CD8-positive, alpha-beta memory T cell (primary cell): ENCODE measurements at places on chromosomes 6 and 20.

GRCh38 chr6:126152372-126152745 is 166.0 kb downstream of the TRMT11 start:
- no peak for DNase-seq

GRCh38 chr6:45637611-45638257 is 260.0 kb upstream of the SUPT3H start:
- no peak for DNase-seq

DNA sequence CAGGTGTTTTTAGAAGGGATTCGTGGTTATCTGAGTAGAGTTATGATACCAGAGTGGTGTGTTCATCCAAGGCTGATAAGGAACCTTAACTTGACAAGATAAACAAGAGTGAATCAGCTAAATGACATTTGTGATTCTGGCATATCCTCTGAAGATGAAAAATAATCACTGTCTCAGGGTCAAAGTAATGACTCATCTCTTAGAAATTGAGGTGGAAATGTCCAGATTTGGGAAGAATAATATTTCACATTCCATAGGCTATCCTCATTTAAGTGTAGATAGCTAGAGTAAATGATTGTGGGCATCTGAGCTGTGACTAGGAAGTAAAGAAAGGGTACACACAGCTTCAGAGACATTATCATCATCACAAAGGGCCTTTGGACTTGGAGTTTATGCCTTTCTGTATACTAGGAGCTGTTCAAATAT is 255.7 kb downstream of the GJA1 start:
- DNase-seq = no peak

DNA sequence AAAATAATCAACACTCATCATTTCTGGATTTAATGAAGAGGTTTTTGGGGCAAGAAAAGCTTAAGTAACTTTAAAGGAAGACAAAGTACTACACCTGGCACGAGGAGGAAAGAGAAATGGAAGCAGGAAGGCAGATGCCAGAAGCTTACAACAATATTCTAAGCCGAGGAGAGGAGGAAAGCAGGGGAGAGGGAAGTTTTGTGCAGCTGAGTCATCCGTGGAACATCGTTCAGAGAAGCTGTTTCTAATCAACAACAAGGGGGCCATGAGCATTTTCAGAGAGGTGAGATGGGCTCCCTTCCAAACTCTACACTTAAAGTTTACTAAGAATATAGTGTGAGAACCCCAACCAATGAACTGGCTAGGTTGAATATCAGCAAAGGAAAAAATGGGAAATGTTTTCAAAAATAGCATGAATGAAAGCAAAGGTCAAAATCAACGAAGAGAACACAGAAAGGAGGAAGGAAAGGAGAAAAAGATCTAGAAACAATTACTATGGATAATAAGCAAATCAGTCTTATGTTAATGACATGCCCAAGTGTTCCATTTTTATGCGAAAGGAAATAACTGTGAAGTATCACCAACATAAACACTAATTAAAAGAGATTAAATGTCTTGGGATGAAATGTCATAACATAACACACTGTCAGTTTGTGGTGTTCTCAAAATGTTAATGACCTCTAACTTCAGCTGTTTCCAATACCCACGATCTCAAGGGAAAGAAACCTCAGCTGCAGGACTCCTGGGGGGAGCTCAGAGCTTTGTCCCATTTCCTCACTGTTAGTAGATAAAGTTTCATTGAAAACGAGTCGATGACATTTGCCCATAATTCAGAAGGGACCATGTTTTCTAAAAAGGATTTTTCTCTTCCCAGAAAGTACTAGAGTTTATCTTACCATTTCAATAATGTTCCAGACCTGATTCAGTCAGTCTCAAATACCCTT is 203.4 kb upstream of the STXBP5 start:
- no peak for DNase-seq

GRCh38 chr6:163836876-163837690 is 422.6 kb downstream of the QKI start:
- no peak for DNase-seq

GRCh38 chr20:5918856-5919625 is 31.3 kb downstream of the TRMT6 start:
- no peak for DNase-seq

DNA sequence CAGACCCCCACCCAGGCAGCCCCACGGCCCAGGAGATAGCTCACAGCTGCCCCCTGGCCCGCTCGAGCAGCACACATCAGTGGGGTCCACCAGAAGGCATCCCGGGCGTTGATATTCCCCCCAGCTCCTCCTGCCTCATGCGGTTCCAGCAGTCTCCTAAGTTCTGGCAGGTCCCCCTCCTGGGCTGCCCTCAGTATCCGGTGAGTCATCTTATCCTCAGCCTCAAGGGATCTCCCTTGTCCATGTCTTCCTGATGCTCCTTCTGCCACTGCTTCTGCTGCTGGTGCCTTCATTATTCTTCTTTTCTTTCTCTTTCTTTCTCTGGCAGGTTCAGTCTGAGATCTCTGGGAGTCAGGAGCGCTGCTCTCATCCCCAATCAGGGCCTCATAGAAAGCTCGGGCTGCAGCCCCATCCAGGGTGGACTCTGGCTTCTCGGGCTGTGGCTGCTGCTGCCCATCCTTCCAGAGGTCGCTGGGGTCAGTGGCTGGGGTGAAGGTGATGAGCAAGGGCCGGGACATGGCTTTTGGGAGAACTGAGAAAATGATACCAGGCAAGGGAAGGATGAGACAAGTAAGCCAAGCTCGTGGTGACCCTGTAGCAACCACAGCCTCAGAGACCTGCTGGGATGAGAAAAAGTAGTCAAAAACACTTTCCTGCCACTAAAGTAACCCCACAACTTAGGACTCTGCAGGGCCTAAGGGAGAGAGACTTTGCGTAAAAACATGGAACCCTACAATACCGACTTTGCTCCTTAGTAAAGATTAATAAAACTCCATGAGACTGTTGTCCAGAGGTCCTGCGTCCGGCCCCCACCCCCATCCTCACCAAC is 622 bp downstream of the GPANK1 start:
- DNase-seq = no peak

DNA sequence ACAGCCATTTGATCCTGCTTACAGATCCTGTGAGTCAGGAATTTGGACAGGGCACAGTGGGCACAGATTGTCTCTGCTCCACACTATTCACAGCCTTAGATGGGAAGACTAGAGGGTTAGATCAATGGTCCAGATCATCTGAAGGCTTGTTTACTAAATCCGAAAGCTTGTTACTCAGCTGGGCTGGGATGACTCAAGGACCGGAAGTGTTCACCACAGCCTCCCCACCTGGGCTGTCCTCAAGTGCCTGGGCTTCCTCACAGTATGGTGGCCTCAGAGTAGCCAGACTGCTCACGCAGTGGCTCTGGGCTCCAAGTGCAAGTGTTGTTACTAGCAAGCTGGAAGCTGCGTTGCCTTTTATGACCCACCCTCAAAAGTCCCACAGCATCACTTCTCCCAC is 75.4 kb upstream of the INSM1 start:
- no peak for DNase-seq
